ENCODE measurements at places on chromosomes 12 and 14.

DNA sequence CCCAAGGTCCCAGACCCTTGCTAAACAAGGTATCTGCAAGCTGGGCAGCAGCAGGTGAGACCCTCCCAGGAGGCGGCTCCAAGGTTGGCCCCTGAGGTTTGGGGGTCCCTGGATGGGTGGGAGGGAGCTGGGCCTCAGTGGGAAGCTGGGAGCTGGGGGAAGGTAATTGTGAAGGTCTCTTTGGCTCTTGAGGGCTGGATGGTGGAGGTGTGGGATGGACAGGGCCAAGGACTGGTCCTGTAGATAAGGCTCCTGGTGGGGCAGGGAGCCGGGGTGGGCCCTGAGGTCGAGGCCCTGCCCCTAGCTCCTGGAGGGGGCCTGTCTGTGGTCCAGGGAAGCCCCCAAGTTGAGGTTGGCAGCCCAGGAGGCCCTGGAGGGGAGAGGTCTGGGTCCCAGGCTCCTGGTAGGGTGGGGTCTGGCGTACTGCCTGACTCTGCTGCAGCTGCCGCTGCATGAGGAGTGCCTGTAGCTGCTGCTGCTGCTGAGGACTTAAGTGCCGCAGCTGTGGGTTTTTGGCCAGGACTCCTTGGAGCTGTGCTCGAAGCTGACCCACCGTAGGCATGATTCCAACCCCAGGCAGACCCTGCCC is 13.1 kb upstream of the PRKAG1 start:
- no peak for DNase-seq

DNA sequence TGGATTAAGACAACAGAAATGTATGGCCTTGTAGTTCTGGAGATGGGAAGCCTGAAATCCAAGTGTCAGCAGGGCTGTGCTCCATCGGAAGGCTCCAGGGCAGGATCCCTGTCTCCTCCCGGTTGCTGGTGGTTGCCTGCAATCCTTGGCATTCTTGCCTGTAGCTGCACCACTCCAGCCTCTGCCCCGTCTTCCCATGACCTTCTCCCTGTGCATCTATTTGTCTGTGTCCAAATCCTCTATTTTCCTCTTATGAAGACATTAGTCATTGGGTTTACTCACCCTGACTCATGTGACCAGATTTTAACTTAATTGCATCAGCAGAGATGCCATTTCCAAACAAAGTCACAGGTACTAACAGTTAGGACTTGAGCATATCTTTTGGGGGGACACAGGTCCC is 15.1 kb downstream of the TUNAR start:
- DNase-seq: no peak

DNA sequence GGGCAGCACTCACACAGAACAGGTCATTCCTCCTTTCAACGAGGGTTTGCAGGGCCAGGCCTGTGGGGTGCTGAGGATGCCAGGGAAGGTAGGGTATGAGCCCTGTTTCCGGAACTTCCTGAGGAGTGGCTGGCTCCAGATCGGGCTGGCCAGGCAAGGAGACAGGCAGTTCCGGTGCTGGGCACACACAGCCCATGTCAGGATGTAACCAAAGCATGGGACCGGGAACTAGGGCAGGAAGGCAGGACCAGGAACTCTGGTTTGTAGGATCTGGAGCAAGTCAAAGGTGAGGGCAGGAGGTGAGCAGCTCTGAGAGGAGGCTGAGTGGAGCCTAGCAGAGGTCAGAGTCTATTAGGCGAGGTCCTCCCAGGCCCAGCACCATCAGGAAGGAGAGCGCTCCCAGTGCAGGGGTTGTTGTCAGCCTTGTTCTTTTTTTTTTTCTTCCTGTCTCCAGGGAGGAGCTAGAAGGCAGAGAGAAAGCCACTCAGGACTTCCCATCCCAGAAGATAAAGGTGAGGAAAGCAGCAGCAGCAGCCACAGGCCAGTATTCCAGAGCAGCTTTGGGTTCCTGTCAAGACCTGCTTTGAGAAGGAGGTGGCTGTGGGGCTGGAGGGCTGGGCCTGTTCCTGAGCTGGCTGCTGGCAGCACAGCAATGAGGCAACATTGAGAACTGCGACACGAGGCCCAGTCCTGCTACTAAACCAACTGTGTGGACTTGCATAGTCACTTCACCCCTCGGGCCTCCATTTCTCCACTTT is 49.0 kb upstream of the PTGR2 start:
- DNase-seq: no peak

- DNase-seq: no peak
Measured at GRCh38 chr12:67367843-67368242, 98.7 kb downstream of the CAND1 start.

- no peak for DNase-seq
Measured at GRCh38 chr12:81639196-81639595, 120.0 kb downstream of the PPFIA2 start.

- DNase-seq: no peak
Measured at GRCh38 chr14:104460791-104461651, 118.5 kb upstream of the C14orf180 start.

DNA sequence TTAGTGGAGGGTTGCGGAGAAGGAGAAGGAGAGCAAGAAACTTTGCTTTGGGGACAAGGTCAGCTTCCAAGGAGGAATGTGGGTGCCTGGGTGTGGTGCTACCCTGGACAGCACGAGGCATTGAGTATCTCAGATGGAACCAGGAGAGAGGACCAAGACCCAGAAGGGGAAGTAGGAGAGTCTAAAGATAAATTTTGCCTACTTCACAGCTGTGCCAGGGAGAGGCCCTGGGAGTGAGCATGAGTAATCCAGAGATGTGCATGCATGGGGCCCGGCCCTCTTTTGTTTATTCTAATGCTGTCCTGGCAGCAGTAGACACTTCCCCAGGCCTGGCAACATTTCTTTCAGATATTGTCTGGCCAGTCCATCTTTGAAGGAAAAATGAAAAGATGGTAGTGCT is 49.5 kb upstream of the GNPNAT1 start:
- DNase-seq: peak; percentile 79

DNA sequence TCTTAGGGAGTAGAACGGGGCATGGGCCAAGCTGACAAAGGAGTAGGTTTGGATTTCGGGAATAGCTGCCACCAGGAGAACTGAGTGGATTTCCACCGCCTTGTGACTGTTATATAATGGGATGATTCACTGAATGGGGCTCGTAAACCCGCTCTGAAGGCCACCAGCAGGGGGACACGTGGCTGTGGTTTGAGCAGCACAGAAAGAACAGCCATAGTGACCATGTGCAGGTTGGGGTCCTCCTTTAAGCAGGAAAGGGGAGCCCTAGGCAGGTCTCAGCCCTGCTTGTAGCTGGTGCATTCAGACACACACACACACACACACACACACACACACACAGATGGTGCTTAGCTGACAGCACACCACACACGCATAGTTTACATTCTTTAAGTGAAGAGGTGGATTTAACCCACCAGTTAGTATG is 8.6 kb upstream of the ASB2 start:
- DNase-seq: peak; percentile 45

DNA sequence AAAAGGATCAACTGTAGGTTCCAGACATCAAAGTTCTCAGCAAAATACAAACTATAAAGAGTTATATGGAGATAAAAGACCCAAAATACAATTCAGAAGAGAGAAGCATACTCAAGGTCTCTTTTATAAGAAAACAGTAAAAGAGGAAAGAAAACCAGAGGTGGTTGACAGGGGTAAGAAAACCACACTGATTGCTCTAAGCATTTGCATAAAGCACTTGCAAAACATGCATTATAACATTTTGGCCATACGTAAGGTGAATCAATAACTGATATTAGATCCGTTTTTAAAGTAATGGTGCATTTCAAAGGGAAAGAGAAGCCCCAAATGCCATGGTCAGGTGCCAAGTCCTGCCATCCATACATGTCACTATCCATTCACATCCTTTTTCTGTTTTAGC is 5.9 kb downstream of the DDHD1 start:
- DNase-seq: no peak

DNA sequence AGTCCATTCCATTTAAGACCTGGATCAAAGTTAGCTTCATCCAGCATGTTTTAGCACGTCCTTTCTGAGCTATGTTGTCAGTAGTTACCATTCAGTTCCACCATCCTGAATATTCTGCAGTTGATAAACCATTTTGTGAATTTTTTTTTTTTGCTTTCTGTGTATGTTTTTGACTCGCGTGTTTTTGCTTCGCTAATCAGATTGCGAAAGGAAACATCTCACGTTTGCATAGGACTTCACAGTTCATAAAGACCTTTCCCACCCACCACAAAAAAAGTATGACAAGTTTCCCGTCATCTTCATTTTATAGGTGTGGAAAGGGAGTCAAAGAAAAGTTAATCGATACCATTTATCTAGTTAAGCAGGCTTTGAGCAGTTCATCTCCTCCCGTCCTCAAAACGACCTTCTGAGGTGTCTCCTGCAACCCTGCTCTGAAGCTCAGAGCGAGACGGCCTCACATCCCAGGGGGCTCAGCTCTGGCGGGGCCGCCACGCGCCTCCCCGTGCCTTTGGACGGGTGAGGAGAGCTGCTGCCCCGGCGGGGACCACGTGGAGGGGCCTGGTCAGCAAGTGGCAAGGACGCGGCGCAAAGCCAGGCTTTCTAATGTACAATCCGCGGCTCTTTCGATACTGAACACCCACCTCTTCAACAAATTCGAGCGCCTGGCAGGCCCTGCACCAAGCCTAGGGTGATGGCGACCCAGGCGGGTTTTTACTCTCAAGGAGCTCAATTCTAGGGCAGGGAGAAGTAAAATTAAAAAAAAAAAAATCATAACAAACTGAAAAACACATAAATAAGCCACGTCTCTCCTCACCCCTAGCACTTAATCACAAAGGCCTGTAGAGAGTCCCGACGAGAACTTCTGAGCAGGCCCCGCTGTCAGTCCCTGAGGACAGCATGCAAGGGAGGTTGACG is 988 bp upstream of the TMEM263 start:
- peak; percentile 39 for DNase-seq

DNA sequence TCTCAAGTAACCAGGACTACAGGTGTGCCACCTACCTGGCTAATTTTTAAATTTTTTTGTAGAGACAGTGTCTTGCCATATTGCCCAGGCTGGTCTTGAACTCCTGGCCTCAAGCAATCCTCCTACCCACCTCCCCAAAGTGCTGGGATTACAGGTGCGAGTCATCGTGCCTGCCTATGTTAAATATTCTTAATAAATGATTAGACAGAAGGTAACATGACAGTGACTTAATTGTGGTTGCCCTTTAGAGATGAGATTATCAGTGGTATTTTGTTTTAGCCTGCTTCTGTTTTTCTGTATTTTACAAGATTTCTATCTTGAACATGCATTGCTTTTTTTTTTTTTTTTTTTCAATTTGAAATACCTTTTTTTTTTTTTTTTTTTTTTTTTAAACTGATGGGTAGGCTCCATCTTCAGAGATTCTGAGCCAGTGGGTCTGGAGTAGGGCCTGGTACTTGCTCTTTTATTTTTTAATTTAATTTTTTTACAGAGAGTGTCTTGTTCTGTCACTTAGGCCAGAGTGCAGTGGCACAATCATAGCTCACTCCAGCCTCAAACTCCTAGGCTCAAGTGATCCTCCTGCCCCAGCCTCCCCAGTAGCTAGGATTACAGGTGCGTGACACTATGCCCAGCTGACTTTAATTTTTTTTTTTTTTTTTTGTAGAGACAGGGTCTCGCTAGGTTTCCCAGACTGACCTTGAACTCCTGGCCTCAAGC is 88.4 kb downstream of the BORCS5 start:
- no peak for DNase-seq

GRCh38 chr12:47397664-47398281 is 308.1 kb downstream of the RPAP3 start:
- DNase-seq: peak; percentile 78

DNA sequence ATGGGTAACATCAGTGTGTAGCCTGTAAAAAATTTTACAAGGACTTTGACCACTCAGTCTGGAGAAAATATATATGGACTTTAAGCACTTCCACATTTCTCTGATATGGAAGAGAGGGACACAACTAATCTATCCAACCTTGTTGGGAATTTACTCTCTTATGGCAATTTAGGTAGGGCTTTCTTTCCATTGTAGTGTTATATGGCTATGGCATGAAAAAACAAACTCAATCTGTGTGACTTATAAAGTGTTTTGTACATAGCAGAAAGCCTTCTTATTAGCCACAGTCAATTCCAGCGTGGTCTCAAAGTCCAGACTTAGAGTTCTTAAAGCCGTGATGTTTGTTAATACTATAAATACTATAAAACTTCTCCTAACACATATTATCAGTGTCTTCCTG is 98.3 kb downstream of the NOVA1 start:
- no peak for DNase-seq
